ENCODE measurements at places on chromosomes 16 and 17.
A peak's percentile ranks its signal among the peaks of the same experiment; 100 is the strongest.

DNA sequence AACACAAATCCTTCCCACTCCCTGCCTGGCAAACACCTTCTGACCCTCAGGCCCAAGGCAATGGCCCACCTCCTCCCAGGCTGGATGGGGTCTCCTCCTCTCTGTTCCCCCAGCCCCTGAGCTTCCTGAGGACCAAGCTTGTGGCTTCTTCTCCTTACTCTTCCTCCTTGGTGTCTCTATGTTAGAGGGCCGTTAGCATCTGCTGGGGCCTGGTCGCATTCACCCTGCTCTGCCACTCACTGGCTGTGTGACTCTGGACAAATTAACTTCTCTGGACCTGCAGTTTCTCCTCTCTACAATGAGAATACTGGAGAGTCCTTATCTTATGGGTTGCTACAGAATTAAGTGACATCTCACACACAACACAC is 725 bp upstream of the MT2A start:
- no peak for DNase-seq

DNA sequence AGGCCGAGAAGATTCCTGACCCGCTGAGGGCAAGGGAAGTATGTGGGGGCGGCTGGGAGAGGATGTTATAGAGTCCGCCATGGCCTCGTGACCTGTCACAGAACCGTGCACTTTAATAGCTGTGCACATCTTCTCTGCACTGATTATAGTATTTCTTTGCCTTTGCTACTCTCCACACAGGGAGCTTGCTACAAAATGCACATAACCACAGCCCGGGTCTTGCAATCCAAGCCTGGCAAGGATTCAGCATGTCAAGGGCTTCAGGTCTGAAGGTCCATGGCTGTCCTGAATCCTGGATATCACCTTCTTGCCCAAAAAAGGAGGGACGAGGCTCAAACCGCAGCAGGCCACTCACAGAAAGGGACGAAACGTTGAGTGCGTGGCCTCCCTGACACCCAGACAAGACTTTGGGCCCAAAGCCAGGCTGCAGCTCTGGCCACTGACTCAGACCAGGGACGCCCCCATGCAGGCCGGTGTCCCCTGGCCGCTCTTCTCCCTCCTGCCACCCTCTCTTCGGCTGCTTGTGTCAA is 43.7 kb downstream of the USP22 start:
- DNase-seq: no peak

- no peak for DNase-seq
Measured at GRCh38 chr17:79395545-79395944, 215.3 kb downstream of the RBFOX3 start.

DNA sequence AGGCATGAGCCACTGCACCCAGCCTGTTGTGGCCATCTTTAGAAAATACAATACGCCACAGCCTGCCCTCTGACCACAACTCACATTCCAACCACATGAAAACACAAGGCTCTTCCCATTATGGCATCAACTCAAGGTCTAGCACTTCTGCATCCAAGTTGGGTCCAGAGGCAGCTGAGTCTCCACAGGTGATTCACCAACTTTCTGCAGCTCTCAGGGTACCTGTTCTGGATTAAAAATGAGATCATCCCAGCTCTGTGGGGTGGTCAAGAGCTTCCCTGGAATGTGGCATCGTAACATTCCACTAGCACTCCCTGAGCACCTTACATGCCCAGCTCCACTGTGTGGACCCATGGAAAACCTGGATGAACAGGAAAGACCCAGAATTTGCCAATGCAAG is 9.9 kb upstream of the GUCY2D start:
- DNase-seq: no peak

DNA sequence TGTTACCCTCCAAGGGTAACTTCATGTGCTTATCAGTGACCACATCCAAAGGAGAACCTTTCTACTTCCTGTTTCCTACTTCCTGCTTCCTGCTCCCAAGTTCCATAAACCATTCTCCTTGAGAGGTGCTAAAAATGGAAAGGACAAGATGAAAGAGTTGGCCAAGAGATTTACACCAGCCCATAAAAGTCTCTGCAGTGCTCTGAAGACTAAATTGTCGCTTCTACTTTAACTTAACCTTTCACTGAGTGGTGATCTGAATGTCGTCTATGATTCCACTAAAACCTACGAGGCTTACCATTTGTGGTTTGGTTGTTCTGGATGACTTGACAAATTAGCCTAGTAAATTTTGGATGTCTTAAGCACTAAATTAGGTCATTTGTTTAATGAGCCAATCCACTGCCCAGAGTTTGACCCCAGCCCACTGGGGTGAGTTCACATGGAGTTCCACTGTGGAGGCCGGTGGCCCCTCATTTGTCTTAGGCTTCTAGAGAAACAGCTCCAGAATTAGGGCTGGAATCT is 333.1 kb downstream of the FOXL1 start:
- no peak for DNase-seq

DNA sequence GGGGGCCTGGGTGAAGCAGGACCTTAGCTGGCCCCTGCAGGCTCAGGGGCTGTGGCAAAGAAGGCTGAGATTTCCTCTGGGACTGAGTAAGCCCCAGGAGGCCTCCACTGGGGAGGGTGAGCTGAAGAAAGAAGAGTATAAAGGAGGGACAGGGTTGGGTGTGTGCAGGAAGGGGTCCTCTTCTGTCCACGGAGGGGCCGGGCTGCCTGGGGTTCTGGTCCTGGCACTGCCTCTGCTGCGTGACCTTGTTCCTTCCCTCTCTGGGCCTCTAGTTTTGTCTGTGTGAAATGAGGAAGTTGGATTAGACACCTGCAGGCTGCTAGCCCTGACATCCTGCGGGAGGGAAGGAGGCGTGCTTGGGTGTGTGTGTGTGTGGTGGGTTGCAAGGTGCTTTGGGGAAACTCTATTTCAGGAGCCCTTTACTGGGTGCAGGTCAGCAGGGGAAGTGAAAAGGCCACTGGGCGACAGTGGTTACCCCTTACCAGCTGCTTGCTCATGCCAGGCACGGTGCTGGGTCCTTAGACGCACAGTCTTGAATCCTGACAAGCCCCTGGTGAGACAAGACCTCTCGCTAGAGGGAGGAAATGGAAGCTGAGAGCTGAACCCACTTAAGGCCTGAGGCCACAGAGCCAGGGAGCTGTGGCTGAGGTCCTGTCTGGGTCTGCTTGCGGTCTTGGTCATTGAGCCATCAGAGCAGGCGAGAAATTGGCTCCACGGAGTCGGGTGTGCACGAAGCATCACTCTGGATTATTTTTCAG is 60.7 kb downstream of the OR1D5 start:
- no peak for DNase-seq

- DNase-seq: no peak
Measured at GRCh38 chr17:19281161-19281560, 44.0 kb downstream of the EPN2 start.

GRCh38 chr17:68598074-68598473 is 3.1 kb downstream of the FAM20A start:
- no peak for DNase-seq

- peak; percentile 90 for DNase-seq
Measured at GRCh38 chr16:53098526-53099317, 43.9 kb downstream of the CHD9 start.

DNA sequence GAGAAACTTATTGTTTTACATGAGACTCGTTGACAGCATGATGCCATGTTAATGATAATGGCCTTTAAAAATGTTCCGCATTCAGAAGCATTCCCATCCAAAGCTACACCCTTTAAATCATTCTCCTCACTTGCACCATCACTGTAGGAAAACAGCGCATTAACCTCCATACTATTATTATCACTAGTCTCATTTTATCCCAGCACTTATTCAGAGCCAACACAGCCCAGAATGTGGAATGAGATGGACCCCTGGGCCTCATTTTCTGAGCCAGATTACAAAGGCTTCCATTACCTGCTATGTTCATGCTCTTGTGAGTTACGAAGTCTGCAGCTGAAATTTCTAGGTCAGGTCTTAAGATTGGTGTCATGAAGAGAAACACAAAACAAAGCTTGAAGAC is 159.4 kb downstream of the HS3ST3A1 start:
- DNase-seq: no peak

GRCh38 chr16:66250686-66251431 is 115.6 kb upstream of the CDH5 start:
- DNase-seq: peak; percentile 9

DNA sequence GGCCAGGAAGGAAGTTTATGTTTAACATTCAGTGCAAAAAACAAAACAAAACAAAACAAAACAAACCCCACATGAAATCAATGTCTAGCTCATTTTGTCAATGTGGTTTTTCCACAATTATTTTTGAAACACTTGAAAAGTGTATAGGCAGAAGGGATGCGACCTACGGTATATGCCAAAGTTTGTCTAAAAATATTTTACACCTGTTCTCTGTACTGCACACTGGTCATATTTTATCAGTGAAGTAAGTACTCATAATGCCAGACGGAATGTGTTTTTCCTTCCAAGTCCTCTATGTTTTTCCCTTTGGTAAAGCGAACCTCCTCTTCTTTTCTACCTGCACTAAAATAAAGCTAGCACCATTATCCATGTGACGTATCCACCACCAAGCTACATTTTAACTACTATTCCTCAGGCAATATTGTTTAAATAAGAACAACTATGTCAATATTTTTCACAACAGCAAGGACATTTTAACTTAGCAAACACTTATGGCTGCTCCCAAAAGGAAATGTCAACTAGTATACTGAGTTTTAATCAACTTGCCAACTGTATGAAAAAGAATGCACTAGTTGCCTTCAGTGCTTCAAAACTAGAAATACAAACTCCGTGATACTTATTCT is 10.3 kb downstream of the TOB1 start:
- DNase-seq: no peak

DNA sequence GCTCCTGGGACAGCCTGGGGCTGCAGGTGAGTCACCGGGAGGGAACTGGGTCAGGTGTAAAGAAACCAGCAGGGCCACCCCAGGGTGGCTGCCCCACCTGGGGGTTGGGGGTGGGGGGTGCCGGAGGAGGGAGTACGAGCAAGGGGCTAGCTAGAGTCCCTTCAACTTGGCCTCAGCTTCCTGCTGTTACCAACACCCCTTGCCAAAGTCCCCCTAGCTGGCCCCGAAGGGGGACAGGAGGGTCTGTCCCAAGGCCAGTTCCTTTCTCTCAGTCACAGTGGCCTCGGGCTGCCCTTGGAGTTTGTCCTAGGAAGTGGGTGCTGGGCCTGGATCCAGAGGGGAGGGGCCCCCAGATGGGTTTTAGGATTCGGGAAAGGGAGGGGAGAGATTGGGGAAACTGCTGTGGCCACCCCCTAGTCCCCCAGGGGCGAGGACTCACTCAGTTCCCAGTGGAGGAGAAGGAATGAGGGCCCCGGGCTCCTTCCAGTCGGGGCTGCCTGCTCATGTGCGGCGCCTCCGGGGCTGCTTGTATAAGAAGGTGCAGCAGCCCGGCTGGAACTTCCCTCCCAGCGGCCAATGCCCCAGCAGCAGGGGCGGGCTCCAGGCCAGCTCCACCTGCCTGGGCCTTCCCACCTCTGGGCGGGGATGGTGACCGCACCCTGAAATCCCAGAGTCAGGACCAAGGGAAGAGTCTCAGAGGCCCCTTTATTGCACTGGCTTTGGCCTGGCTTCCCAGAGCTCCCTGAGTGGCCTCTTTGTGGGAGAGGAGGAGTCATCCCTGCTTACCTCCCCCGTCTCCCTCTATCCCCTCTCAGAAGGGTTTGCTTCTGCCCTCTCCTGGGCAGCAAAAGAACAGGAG is 7.3 kb downstream of the ARHGAP27 start:
- peak; percentile 93 for DNase-seq

DNA sequence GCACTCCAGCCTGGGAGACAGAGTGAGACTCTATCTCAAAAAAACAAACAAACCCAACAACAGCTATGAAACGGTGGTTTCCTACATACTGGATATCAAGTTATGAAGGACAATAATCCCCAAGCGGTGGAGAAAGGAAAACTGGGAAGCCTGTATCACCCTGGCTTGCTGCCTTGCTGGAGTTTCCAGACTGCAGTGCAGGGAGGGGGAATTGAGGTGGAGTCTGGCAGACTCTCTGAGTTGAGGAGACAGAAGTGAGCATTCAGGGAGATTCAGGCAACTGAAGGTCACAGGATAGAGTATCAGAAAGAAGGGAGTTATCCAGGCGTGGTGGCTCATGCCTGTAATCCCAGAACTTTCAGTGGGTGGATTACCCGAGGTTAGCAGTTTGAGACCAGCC is 11.9 kb downstream of the QRICH2 start:
- no peak for DNase-seq

DNA sequence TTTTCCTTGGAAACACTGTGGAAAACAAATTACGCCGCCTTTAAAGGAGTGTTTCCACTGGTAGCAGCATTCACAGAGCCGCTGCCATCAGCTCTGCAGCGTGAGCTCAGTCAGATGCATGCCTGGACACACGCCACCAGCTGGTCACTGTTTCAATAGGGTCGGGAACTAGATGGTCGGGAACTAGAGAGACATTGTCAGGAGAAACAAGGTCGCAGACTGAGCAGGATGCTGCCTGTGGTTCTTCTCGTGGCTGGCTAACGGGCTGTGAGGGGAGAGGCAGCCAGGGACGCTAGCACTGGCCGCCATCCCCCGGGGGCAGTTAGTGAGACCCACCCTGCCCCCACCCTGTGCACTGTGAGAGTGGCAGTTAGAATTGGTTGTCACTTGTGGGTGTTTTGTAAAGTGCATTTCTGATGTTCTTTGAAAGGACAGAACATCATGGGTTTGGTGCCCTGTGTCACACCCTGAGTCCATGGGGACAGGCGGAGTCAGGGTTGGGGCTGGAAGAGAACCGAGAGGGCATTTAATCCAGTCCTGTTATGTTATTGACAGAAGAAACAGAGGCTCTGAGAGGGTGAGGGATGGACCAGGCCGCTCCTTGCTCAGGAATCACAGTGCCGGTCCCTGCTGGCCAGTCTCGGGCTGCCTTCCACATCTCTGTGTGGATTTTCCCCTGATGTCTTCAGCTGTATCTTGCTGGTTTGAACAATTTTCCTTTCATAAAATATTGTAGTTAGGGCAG is 86.3 kb downstream of the SPECC1 start:
- peak; percentile 82 for DNase-seq

- peak; percentile 69 for DNase-seq
Measured at GRCh38 chr17:77429969-77430752, 289.4 kb downstream of the SEC14L1 start.

GRCh38 chr17:17568772-17569195 is 22.7 kb downstream of the PEMT start:
- DNase-seq: peak; percentile 64

- DNase-seq: no peak
Measured at GRCh38 chr17:41561554-41561953, 10.3 kb downstream of the KRT9 start.

GRCh38 chr16:66603537-66604375 is 748 bp upstream of the CMTM3 start:
- DNase-seq: peak; percentile 56

GRCh38 chr17:17837966-17838962 is 1.5 kb upstream of the SREBF1 start:
- peak; percentile 72 for DNase-seq

DNA sequence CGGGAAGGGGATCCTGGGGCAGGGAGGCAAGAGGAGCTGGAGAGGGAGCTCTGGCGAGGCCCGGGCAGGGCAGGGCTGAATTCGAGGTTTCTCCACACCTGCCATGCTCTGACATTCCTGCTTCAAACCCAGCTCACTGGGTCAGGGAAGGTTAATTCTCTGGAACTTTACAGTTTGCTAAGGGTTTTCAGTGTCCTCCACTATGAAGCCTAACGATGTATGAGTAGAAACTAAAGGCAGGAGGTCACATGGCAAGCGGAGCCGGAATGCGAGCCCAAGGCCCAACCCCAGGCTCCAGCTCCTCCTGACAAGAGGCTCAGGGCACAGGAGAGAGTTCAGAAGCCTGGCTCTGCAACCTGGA is 29.2 kb downstream of the DCAKD start:
- no peak for DNase-seq

GRCh38 chr17:43406676-43407645 is 8.2 kb downstream of the ARL4D start:
- peak; percentile 60 for DNase-seq

GRCh38 chr17:55420776-55421178 is 858 bp downstream of the MMD start:
- DNase-seq: peak; percentile 59
